MM.1S (cell line): ENCODE measurements at places on chromosomes 1 and 21.

GRCh38 chr1:25713961-25714360 is 86.0 kb upstream of the SELENON start:
- no peak for DNase-seq

DNA sequence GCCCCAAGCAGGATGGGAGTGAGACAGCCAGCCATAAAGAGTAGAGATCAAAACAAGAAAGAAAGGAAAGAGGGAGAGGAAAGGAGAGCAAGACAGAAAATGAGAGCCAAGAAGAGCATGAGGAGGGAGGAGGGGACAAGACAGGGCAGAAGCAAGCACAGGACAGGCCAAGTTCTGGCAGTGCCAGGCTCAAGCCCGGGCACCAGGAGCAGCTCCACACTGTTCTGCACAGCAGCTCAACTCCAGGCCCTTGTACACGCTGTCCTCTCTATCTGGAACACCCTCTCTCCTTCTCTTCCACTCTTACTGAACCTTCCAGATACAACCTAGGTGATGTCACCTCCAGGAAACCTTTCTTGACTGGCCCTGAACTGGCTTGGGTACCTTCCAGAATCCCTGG is 11.7 kb downstream of the IFFO2 start:
- DNase-seq = no peak

- DNase-seq = no peak
Observed at GRCh38 chr1:215704089-215704860, 137.2 kb downstream of the KCTD3 start.

DNA sequence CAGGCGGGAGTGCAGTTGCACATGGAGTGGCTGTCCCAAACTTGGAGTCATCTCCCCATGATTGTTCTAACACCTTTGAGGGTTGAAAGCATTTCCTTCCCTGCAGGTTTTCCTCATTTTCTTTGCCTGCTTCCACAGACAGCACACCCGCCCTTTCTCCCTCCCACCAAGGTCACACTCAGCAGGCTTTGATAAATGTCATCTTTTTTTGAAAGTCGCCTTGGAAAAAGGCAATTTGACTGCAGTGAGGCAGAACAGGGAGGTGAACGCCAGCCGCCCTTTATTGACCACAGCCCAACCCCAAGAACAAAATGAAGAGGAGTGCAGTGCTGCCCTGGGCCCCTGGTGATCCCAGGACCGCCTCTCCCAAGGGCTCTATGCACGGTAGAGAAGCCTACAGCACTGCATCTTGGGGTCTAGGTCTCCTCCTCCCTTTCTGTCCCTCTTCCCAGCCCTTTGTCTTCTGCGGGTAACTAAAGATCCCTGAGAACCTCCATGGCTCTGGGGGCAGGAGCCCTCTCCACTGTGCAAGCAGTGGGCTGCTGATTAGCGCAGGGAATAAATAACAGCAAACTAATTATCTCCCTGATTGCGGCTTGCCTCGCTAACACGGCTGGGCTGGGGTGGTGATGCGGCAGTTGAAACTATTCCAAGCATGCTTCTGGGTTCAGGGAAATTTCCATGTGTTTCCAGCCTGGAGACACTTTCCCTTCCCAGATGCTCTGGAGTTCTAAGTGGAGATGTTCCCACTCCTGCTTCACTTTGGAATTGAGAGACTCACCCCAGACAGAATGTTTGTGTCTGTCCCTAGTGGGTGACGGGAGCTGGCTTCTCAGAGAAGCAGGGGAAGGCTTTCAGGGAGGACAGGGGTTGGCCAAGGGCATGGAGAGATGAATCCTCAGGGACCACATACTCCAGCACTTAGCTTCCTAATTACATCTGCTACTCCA is 11.8 kb upstream of the AMIGO1 start:
- no peak for DNase-seq

GRCh38 chr1:15056515-15057285 is 96.8 kb upstream of the TMEM51 start:
- no peak for DNase-seq

DNA sequence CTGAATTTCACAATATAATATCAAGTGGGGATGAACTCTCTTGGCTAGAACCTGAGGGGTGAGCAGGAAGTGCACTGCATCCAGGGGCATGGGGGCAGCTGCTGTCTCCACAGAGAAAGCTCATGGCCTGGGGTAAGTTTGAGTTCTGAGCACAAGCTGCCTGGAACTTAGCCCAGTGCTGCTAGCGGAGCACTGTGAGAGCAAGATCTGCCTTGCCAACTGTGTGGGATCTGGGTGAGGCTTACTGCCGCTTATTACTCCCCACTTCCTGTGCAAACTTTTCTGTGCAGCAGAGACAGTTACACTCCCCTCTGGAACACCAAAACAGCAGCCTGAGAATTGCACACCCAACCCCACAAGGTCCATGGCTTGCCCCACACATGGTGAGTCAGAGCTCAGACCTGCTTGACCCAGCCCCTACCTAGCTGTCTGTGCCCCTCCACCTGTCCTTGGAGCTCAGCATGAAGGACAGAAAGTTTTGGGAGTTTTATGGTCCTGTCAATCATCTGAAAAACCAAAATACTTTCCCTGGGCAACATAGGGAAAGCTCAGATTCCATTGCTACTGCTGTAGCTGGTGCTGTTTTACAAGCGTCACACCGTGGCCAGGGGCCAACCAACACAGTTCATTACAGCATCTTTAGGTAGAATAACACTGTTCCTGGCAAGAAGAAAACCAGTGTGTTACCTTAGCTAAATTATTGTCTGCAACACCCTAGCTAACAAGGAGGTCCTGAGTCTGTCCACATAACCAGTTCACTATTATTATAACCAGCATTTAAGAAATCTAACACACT is 762.1 kb upstream of the NEGR1 start:
- no peak for DNase-seq

- DNase-seq = peak; percentile 38
Observed at GRCh38 chr1:102032534-102032933, 35.8 kb upstream of the OLFM3 start.

- no peak for DNase-seq
Observed at GRCh38 chr1:222040121-222040805, 298.4 kb upstream of the DUSP10 start.

DNA sequence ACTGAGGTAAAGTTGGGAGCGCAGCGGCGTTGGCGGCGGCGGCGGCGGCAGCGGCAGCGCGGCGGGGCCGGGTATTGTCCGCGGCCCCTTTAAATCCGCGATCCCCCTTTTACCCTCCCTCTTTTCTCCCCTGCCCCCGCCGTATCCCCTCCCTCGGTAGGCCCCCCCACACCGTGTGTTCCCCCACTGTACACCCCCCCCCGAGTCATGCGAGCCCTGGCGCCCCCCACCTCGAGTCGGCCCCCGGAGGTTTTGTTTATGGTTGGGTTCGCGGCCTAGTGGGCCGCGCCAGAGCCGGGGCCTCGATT is 169 bp downstream of the UBAP2L start:
- DNase-seq = no peak

GRCh38 chr21:37863842-37864241 is 52.4 kb downstream of the KCNJ6 start:
- no peak for DNase-seq

DNA sequence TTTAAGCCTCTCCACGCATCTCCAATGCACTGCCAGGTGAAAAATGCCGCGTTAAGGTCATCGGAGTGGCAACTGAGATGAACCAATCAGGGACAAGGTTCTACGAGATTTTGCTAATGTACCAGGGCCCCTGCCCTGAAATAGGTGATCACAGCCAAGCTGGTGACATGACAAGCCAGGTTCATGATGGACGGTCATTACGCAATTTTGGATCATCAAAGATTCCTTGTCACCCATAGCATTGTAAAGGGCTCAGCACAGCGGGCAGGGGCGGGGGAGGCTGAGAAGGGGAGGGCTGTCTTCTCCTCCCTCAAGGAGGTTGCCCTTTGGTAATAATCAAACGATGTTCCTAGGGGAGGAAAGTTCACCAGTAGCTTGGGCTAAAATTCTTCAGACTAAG is 475.5 kb downstream of the NPHP4 start:
- DNase-seq = no peak
